Neural progenitor cell (in vitro differentiated cells): ENCODE measurements at places on chromosomes 2 and 18. TPM values are rescaled to one million over a fixed set of nuclear protein-coding genes. Genes with fewer than 3 reads are reported as not detected.

- no peaks in the 10 kb centered on the region for H3K27me3 ChIP-seq
- DNase-seq = no peak
- H3K27ac ChIP-seq = no peak overlapping the region
- no peaks in the 10 kb centered on the region for H3K4me1 ChIP-seq
- peaks cover 16% of the 10 kb centered on the region for H3K36me3 ChIP-seq
Measured at GRCh38 chr2:11602563-11603204, 67.3 kb downstream of the NTSR2 start.

GRCh38 chr2:217740756-217741155 is 262.0 kb downstream of the TNS1 start:
- DNase-seq = no peak
- H3K4me1 ChIP-seq = no peaks in the 10 kb centered on the region
- H3K36me3 ChIP-seq = no peaks in the 10 kb centered on the region
- H3K27ac ChIP-seq = no peak overlapping the region
- no peak overlapping the region for H3K4me3 ChIP-seq
- no peaks in the 10 kb centered on the region for H3K27me3 ChIP-seq

- H3K4me1 ChIP-seq = peaks cover 7% of the 10 kb centered on the region
- no peaks in the 10 kb centered on the region for H3K36me3 ChIP-seq
- no peak overlapping the region for H3K27ac ChIP-seq
Measured at GRCh38 chr2:96839293-96839874, 4.4 kb downstream of the ANKRD23 start.

- H3K4me1 ChIP-seq = no peaks in the 10 kb centered on the region
- H3K4me3 ChIP-seq = no peak overlapping the region
- H3K27ac ChIP-seq = no peak overlapping the region
Measured at GRCh38 chr2:180394305-180394704, 387.2 kb upstream of the CWC22 start.

DNA sequence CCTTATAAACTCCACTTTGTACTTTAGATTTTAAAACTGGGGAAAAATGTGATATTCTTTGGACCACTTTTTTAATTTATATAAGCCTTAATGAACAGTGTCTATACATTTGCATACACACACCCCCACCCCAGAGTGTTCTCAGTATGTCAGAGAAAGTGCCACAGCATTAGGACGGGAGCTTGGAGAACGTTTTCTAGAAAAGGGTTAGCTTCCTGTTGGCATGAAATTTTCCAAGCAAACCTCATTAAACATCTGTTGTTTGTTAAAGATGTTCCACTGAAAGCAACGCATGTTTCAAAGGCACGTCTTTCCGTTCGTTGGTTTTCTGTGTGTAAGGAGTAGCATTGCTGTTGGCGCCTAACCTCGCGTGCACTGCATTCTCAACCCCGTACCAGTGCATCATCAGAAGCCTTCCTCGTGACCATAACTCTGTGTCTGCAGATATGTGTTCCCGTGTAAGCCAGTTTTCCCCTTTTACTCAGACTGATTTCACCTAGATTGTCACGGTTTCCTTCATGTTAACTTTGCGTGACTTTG is 228.5 kb downstream of the ALPK2 start:
- no peak overlapping the region for H3K4me3 ChIP-seq
- no peak for DNase-seq
- no peaks in the 10 kb centered on the region for H3K27me3 ChIP-seq
- H3K27ac ChIP-seq = no peak overlapping the region

DNA sequence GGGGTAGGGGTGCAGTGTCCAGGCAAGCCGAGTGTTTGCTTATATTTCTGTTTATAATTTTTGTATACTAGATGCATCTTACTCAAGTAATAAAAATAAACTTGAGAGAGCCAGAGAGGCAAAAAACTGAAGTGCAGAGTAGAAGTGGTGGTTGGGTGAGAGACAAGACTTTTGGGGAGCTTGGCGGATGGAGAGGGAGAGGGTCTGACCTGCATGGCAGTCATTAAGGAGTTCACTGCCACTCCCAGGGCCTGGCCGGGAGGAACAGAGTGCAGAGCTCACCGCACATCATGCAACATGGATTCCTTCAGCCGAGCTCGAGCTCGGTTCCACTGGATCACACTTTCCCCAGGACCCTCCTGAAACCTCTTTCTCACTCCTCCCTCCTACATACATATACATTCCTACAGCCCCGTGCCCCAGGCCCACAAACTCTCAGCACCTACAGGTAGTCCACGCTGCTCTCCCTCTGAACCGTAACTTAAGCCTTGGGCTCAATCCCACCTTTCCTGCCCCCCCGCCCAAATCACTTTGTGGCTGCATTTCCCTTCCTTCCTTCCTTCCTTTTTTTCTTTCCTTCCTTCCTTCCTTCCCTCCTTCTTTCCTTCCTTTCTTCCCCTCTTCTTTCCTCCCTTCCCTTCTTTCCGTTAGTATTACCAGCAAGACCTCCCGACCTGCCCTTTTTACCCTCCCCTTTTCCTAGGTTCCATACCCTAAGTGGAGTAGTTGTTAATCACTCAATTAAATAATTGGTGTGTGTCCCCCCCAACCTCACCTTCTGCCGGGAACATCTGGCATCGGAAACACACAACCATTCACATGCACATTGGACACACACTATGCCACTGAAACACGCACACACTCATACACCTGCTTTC is 37.1 kb upstream of the ATP6V1B1 start:
- H3K36me3 ChIP-seq = no peaks in the 10 kb centered on the region
- DNase-seq = no peak
- peaks cover 100% of the 10 kb centered on the region for H3K27me3 ChIP-seq
- peaks cover 14% of the 10 kb centered on the region for H3K4me1 ChIP-seq
- H3K4me3 ChIP-seq = no peak overlapping the region

- no peak overlapping the region for H3K4me3 ChIP-seq
- H3K4me1 ChIP-seq = no peaks in the 10 kb centered on the region
- H3K27ac ChIP-seq = no peak overlapping the region
- H3K27me3 ChIP-seq = no peaks in the 10 kb centered on the region
Measured at GRCh38 chr2:229392196-229392595, 121.1 kb upstream of the PID1 start.

GRCh38 chr2:67883316-67884087 is 179.3 kb downstream of the C1D start:
- peaks cover 4% of the 10 kb centered on the region for H3K4me1 ChIP-seq
- H3K36me3 ChIP-seq = no peaks in the 10 kb centered on the region
- no peak for DNase-seq
- no peaks in the 10 kb centered on the region for H3K27me3 ChIP-seq

DNA sequence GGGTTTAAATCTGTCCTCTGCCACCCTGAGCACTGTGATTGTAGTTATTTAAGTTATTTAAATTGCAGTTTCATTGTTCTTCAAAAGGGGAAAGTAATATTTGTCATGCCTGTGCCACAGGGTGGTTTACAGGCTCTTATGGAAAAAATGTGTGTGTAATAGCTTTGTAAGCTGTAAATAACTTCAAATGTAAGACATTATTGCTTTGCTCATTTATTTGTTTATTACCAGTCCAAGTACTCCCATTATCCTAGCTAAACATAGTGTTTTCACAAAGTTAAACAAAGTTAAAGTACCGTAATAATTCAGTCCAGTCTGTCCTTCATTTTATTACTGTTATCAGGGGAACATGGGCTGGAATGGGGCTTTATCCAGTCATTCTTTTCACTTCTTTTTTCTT is 43.4 kb upstream of the IGFBP2 start:
- H3K4me3 ChIP-seq = no peak overlapping the region
- H3K27ac ChIP-seq = no peak overlapping the region
- no peaks in the 10 kb centered on the region for H3K36me3 ChIP-seq
- peaks cover 21% of the 10 kb centered on the region for H3K4me1 ChIP-seq
- no peak for DNase-seq
- no peaks in the 10 kb centered on the region for H3K27me3 ChIP-seq

GRCh38 chr2:162030363-162031190 is 43.4 kb downstream of the DPP4 start:
- no peak overlapping the region for H3K27ac ChIP-seq
- no peaks in the 10 kb centered on the region for H3K27me3 ChIP-seq
- no peaks in the 10 kb centered on the region for H3K36me3 ChIP-seq
- H3K4me3 ChIP-seq = no peak overlapping the region
- peaks cover 19% of the 10 kb centered on the region for H3K4me1 ChIP-seq

DNA sequence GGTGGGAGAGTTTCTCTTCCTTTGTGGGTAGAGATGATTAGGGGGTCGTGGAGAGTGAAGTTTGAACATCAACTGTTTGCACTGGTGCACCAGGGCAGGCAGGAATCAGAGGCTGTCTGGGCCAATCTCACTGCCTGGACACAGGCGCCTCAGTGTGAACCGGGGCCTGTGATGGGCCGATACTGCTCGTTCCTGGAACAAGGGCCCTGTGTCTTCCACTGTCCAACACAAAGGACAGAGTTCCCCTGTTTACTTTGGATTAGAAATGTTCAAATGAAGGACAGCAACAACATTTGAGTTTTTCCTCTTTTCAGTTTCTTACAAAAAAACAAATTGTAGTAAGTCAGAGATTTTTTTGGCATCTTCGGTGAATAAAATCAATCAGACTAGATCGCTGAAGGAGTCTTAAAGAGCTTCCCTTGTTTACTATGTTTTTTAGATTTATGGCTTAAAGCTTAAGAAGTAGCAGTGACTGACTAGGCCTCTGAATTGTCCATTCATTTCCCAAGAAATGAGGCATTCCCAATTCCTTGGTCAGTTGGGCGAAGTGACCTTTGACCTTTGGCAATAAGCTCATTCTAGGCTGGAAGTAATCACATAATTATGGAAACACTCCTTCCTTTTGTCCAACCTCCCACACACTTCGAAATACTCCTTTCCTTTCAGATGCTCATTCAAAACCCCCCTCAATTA is 11.6 kb upstream of the TGFA start:
- H3K4me3 ChIP-seq = peak overlapping the region; percentile 3
- peak; percentile 65 for DNase-seq
- peak overlapping the region; percentile 78 for H3K27ac ChIP-seq
- peaks cover 24% of the 10 kb centered on the region for H3K4me1 ChIP-seq

DNA sequence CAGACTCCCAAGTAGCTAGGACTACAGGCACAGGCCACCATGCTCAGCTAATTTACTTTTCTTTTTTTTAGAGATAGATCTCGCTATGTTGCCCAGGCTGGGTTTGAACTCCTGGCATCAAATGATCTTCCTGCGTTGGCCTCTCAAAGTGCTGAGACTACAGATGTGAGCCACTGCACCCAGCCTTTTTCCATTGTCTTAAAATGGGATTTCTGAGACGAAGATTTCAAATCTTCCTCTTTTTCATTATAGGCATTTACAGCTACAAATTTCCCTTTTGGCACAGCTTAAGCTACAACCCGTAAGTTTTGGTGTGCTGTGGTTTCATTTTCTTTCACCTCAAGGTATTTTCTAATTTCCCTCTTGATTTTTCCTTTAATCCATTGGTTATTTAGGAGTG is 8.6 kb downstream of the GNLY start:
- DNase-seq = no peak
- H3K36me3 ChIP-seq = no peaks in the 10 kb centered on the region
- H3K4me3 ChIP-seq = no peak overlapping the region
- H3K27ac ChIP-seq = no peak overlapping the region

GRCh38 chr18:10351219-10351818 is 103.1 kb upstream of the APCDD1 start:
- H3K27ac ChIP-seq = no peak overlapping the region
- no peaks in the 10 kb centered on the region for H3K4me1 ChIP-seq
- no peak for DNase-seq
- no peaks in the 10 kb centered on the region for H3K27me3 ChIP-seq
- no peak overlapping the region for H3K4me3 ChIP-seq
- no peaks in the 10 kb centered on the region for H3K36me3 ChIP-seq

GRCh38 chr2:118123561-118124232 is 35.4 kb downstream of the INSIG2 start:
- no peak overlapping the region for H3K27ac ChIP-seq
- no peaks in the 10 kb centered on the region for H3K27me3 ChIP-seq
- no peak for DNase-seq
- no peaks in the 10 kb centered on the region for H3K36me3 ChIP-seq
- no peaks in the 10 kb centered on the region for H3K4me1 ChIP-seq
- H3K4me3 ChIP-seq = no peak overlapping the region

- no peaks in the 10 kb centered on the region for H3K27me3 ChIP-seq
- no peak overlapping the region for H3K27ac ChIP-seq
- DNase-seq = no peak
- H3K4me1 ChIP-seq = no peaks in the 10 kb centered on the region
Measured at GRCh38 chr2:134193006-134193405, 60.9 kb upstream of the MGAT5 start.

DNA sequence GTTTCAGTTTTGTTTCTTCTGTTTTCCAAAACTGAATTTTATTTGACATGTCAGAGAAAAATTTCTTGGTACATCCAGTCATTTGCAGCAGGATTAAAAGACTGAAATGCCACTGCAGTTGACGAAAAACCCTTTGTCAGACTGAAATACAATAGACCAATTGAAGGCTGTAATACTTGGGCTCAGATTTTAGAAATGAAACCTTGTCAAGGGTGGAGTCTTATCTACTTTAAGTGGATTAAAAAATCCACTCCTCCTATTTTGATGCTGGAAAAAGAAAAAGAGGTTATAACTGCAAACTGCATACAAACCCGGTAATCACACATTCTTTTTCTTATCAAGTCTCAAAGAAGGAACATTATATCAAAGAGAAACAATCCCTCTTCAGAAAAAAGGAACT is 80.2 kb upstream of the NEUROD1 start:
- no peaks in the 10 kb centered on the region for H3K27me3 ChIP-seq
- no peak overlapping the region for H3K27ac ChIP-seq
- H3K4me1 ChIP-seq = peaks cover 18% of the 10 kb centered on the region

DNA sequence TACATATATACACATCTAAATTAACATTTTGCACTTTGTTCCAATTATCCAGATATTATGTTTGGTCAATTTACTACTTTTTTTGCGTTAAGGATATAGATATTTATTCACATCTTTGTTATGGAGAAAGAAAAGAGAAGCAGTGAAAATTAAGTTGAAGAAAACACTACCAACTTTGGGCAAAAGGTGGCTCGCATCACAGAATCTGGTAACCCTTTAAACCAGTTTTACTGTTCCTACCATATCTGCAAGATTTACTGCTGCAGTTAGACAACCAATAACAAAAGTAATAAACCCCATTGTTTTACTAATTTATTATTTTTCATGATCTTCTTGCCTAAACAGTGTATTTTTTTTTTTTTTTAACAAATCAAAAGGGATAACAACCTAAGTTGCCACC is 53.6 kb downstream of the SMAD2 start:
- peaks cover 10% of the 10 kb centered on the region for H3K4me1 ChIP-seq
- H3K27ac ChIP-seq = peak overlapping the region; percentile 41
- H3K27me3 ChIP-seq = no peaks in the 10 kb centered on the region
- H3K4me3 ChIP-seq = no peak overlapping the region

GRCh38 chr2:85265304-85265703 is 62.5 kb downstream of the TGOLN2 start:
- H3K4me1 ChIP-seq = peaks cover 52% of the 10 kb centered on the region
- no peak overlapping the region for H3K27ac ChIP-seq
- H3K36me3 ChIP-seq = no peaks in the 10 kb centered on the region
- H3K4me3 ChIP-seq = no peak overlapping the region
- H3K27me3 ChIP-seq = no peaks in the 10 kb centered on the region
- no peak for DNase-seq

The DNAH7 gene
- 0.25 and 0.49 TPM in 2 replicates for total RNA-seq

The TCF4 gene
- 111 and 161 TPM in 2 replicates for total RNA-seq

The BOLL gene
- not detected in 2 replicates for total RNA-seq

The ZEB2 gene
- 72.9 and 106 TPM in 2 replicates for total RNA-seq

The CCL20 gene
- not detected in 2 replicates for total RNA-seq

The UGT1A5 gene
- total RNA-seq = not detected in 2 replicates

The COL4A3 gene
- not detected in 2 replicates for total RNA-seq
